ENCODE measurements at places on chromosomes 11 and 22.

DNA sequence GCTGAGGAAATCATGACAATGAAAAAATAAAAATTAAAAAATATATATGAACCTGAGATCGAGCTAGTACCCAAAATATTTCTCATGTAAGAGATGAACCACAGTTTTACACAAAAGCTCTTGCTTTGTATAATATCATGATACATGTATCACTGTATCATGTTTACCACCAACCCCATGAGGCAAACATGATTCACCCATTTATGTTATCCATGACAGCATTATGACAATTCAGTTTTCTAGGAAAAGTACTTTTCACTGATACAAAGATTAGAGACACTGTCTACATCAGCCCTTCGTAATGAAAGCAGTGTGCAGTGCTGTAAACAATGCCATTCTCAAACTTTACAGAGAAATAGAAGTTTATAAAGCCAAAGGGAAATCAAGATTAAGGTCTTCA lies 852.5 kb upstream of the LRRC4C start:
- DNase-seq: no peak

DNA sequence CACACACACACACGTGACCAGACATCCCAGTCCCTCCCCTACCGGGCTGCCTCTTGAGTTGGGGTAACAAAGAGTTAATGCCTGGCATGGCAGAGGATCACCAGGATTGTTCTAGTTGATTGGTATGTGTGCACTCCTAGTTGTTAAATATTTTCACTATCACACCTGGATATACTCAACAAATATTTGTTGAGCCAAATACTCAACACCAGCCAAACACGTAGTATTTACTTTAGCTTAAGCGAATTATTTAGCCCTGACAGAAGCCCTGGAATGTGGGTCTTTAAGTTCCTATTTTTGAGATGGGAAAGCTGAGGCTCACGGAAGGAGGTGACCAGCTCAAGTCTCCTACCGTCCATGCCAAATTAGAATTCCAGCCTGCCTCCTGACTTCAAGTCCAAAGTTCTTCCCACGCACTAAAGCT lies 10.5 kb downstream of the CD3E start:
- DNase-seq: no peak

DNA sequence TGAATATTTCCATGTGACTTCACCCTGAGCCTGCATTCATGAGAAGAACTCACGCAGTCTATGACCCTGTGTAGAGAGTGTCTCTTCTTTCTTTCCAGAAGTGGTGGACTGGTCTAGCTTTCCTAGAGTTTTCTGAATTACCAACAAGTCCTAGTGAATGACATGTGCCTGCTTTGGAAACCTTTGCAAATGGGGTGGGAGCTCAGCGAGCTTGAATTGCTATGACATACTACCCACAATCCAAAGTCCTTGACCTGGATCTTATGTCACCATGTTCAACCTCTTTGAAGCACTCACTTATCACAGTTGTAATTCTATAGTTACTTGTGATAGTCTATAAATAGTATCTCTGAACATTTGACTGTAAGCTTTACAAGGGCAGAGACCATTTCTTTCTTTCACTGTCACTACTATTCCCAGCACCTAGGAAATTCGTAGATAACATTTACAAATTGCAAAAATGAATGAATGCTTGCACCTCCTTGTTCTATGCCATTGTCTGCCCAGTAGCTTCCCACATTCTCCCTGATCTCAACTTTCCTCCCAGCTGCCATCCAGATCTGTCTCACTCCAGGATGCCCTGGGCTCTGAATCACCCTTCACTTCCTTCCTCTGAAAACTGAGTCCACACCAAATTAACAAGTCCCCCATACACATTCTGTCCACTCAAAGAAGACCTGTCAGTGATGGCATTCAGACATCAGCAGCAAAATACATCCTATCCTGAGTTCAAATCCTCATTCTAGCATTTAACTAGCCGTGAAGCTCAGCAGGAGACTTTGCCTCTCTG lies 201.9 kb upstream of the SESN3 start:
- no peak for DNase-seq

DNA sequence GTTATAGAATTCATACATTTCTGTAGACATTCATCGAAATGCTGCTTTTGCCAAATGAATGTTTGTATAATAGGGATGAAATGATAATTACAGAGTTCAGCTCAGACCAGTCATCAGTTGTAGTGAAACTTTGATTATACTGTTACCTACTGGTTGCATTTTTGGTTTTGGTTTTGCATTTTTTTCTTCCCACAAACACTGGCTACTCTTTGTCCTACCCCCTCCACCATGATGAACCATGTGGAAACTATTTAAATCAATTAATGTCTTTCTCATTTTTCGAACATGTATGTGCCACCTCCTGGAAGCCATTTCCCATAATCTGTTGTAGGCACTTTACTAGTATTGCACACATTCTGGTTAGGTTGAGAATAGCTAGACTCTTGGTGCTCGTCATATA lies 75.3 kb upstream of the MTNR1B start:
- DNase-seq: no peak

DNA sequence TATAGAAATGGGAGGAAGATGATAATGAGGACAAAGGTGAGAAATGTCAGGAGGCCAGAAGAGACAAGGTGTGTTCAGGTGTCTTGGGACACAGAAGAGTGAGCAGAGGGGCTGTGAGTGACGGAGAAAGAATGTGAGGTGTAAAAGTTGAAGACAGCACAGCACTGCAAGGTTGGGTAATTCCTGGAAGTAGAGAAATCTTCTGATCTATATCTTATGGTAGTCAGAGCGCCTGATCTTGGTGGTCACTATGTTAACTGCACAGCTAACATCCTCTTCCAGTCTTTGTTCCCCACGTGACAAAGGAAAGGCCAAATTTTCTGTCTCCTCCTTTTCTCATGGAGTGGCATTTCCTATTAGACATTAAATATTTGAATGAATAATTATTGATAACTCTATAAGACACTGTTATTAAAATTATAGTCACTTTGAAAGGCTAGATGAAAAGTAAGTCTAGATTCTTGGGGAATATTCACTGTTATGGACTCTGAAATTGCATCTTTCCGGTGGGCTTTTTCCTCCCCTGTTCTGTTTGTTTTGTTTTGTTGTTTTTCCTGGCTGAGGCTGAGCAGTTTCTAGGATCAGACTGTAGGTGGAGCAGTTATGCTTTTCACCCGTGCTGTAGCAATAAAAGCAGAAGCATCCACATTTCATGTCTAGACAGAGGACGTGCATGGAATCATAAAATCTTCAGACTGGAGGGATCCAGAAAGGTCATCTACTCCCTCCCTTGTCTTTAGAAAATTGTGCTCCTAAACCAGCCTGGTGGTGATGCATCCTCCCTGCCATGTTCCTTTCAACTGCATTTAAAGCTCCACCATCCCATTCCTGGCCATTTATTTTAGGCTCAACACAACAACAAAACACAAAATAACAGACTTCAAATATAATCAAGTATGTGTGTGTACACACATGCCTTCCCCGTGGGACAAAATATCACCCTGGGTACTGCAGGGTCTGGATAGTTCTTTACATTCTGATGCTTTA lies 26.6 kb downstream of the SC5D start:
- DNase-seq: peak; percentile 45

DNA sequence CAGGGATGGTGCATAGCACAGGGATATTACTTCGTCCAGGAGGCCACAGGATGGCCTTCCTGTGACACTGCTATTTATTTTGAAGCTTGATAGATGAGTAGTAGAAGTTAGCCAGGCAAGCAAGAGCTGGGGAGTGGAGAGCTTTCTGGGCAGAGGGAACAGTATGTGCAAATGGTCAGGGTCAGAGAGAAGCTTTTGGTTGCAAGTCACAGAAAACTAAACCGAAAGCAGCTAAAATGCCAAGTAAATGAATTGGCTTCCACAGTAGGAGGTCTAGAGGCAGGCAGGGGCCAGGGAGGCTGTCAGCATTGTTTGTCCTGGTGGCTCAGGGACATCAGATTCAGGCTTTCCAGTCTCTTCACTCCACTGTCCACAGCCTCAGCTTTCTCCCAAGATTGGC lies 247.5 kb downstream of the GRIK4 start:
- no peak for DNase-seq

- no peak for DNase-seq
Observed at GRCh38 chr11:16859651-16860050, 121.2 kb downstream of the C11orf58 start.

DNA sequence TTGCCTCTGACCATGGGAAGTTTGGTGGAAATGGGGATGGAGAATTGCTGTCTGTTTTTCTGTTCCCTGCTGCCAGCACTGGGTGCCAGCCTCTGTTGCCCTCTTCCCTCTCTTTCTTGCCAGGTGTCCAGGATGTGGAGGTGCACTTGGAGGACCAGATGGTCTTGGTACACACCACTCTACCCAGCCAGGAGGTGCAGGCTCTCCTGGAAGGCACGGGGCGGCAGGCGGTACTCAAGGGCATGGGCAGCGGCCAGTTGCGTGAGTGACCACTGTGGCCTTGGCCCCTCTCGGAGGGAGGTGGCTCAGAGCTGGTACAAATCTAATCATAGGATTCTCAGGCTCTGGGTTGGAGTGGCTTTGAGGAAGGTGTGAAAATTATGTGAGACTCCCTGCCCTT lies 6.0 kb downstream of the CCS start:
- no peak for DNase-seq

DNA sequence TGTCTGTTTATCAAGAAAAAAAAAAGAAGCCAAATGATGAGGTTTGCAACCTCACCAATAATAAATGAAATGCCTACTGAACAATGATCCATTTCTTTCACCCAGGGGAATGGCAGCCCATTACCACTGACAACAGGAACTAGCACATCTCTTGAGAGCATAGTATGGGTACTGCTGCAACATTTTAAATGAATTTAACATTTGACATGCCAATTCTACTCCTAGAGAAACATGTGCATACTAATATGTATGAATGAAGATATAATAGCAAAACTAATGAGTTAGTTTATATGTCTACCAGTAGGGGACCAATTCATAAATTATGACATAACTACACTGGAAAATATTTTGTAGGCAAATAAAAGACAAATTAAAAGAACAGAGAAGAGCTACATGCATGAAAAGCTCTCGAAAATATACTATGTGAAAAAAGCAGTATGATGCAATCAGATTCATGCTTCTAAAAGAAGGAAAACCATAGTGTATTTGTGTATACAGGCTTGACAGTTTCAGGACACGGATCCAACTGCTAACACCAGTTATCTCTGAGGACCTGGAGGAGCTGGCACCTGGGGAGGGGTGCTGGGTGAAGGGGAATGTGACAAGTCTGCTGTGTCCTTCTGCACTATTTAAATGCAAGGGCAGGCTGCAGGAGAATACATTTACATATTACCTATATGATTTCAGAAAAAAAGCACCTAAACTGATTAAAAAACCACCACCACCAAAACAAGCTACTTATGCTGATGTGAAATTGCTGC lies 6.9 kb downstream of the SMCO4 start:
- no peak for DNase-seq

- no peak for DNase-seq
Observed at GRCh38 chr11:128412847-128413791, 174.2 kb downstream of the ETS1 start.

- DNase-seq: no peak
Observed at GRCh38 chr11:69178819-69179482, 23.2 kb downstream of the SMIM38 start.

GRCh38 chr11:130554241-130555055 lies 106.0 kb downstream of the ADAMTS15 start:
- no peak for DNase-seq

DNA sequence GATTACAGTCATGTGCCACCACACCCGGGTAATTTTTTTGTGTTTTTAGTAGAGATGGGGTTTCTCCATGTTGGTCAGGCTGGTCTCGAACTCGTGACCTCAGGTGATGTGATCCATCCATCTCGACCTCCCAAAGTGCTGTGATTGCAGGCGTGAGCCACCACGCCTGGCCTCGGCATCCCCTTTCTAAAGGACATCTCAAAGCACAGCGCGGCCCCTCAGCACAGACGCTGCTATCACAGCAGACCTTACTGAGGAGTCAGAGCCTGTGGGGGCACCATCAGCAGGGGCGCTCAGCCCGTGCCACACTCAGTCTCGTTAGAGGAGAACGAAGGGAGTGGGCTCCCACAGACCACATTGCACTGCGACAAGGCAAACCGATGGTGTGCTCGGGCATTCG lies 19.4 kb downstream of the CELSR1 start:
- no peak for DNase-seq

- DNase-seq: no peak
Observed at GRCh38 chr11:68118706-68119448, 2.3 kb downstream of the CHKA start.

- peak; percentile 55 for DNase-seq
Observed at GRCh38 chr11:122375687-122376399, 259.8 kb upstream of the BLID start.

DNA sequence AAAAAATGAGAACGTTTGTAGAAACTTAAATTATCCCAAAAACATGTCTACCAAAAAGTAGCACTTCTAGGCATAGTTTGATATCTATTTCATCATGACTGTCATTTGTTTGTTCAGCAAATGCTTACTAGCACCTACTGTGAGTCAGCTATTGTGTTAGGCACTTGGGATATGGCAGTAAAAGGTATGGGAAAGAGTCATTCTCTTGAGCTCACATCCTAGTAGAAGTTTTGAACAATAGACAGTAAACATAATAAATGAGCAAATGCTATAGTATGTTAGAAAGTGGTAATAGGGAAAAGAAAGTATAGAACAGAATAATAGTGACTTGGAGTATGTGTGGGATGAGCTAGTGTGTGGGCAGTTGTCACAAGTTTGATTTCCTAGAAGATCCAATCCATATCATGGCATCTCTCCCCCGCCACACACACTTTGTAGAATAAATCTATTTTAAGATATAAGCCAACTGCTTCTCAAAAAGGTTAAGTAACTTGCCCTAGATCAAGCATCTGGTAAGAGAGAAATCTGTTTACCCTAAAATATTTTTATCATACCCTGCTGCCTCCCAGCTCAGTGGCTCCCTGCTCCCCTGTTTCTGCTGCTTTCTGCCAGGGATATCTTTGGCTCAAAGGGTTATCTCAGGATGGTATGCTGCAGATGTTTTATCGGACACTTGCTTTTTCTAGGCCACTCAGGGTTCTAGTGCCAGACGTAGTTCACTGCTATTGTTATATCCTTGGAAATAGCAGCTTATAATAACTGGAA lies 129.7 kb downstream of the NCAM1 start:
- DNase-seq: no peak

DNA sequence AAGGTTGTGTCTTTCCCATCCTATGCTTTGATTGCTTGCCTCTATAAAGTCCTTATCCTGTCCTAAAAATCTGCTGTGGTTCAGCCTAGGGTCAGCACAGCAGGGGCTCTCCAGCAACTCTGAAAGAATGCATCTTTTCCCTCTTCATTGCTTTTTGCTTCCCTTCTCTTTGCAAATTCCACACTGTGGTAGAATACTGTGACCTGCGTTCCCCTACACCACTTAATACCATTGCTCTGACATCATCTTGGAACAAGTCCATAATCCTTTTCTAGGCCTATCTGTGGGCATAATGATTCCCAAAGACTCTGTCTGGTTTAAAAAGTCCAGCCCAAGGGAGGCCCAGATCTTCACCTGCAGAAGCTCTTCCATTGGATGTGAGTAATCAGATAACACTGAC lies 177.7 kb downstream of the NAV2 start:
- DNase-seq: peak; percentile 90

Data from brain microvascular endothelial cell (primary cell).